ENCODE measurements at places on chromosomes 3 and 15.

- no peak for DNase-seq
These were observed 61.8 kb downstream of the ATP8B4 start for GRCh38 chr15:50057196-50057595.

- peak; percentile 43 for DNase-seq
These were observed 155.9 kb downstream of the GMNC start for GRCh38 chr3:190706582-190706981.

DNA sequence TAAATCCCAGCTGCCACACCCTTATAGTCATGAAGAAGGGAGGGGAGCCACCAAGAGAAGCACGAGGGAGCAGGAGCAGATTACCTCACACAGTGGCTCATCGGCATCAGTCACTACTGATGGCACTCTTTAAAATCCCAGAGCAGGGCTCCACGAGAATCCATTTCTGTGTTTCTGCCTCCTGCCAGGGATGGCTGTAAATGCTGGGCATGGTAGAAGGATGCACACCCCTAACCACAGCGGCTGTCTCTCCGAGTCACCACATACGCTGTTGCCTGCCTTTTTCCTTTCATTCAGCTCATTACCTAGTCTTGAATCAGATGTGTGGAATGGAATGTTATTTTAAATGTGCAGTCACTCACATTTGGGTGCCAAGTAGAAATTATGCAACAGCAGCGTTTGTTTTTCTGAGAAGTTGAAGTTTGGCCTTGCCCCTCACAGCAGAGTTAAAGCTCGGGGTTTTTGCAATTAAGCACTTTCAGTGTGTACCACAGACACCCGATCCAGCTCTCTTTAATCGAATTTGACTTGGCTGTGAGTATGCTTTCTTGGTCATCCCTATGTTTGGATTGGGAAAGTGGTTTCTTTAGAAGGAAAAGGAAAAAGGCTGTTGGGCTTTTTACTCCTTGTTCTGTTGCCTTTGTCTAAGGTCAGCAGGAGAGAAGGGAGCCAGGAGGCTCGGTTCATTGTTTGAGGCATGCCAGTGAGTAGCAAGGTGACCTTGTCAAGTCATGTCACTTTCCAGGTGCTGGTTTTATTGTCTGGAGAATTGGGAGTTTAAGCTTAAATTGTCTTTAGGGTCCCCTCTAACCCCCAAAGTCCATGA lies 284.2 kb upstream of the TPM1 start:
- no peak for DNase-seq

DNA sequence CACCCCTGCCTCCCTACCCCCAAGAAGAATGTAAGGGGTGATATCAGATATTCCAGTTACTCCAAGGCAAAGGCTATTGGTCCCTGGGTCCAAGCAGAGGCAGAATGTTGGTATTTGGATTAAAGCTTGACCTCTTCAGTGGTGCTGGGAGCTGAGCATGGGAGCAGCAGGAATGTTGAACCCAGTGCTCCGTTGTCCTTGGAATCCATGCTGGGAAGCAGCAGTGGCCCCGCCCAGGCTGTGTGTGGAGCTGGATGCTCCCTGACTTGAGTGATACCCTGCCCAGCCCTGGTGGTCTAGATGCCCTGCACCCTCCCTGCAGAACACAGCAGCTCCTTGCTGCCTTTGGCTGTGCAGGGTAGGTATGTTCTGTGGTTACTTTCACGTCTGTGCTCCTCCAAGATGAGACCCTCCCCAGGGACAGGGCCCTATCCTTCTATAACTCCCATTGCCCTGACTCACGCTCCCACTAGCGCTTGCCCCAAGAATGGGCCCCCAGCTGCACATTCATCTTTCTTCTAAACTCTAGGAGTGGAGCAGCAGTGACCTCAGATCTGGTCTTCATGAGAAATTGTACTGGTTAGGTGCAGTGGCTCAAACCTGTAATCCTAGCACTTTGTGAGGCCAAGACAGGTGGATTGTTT lies 35.1 kb downstream of the UMPS start:
- DNase-seq: no peak

DNA sequence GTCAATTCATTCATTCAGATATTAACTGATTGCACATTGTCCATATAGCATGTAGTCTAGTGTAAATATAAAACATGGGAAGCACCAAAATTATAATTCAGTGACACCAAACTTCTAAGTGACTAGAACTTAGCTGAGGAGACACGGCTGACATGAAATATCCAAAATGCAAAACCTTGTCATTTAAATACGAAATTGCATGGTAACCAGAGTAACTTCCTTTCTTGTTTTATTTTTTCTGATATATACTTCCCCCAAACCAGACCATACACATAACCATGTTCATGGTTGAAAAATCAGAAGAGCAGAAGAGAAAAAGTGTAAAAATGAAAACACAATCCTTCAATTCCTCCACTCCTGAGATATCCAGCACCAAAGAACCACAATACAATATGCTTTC lies 38.0 kb downstream of the CBLB start:
- DNase-seq: no peak

DNA sequence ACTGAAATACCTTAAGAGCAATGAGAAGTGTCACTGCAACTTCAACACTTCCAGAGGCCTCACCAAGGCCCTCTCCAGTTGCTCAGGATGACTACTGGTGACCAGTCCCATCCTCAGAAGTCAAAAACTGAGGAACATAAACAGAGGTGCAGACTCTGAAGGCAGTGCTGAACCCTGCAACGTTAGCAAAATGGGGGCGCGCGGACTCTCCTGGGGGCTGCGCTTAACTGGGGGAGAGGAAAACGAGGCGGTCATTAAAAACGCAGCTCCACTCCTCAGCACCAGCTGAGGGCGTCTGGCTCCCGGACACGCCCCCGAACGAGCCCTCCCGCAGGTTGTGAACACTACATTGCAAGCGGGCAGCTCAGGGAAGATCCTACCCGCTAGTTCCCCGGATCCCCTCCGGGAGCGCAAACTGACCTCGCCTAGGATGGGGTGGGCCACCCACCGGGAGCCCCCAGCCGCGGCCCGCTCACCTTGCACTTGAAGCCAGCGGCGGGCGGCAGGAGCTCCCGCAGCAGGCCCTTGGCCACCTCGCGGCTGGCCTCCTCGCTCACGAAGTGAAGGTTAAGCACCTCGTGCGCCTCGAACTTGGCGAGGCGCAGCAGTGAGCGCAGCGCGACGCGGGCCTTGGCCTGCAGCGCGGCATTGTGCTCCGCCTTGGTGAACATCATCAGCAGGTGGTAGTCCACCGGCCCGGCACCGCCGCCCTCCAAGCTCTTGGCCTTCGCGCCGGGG lies 711 bp downstream of the XXYLT1 start:
- DNase-seq: peak; percentile 57

GRCh38 chr3:32460031-32460749 lies 42.5 kb downstream of the CMTM6 start:
- DNase-seq: peak; percentile 88

DNA sequence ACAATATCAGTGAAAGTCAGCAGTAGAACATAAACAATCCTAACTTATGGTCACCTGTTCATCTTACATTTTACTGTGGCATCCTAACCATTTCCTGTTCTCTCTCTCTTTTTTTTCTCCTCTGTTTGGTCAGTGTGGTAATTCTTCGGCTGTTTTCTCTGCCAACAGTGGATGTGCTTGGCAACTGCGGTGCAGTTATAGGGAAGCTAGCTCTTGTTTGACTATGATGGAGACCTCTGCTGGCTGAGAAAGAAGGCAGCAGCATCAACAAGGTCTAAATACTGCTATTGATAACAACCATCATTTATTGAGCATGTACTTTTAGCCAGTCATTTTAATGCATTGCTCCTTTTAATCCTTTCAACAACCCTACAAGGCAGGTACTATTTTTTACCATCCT lies 723 bp upstream of the DRD3 start:
- DNase-seq: peak; percentile 22

GRCh38 chr3:37956723-37957538 lies 33.7 kb upstream of the VILL start:
- no peak for DNase-seq

GRCh38 chr3:16398648-16399047 lies 114.9 kb downstream of the RFTN1 start:
- no peak for DNase-seq

GRCh38 chr3:109977897-109978296 lies 640.6 kb upstream of the DPPA4 start:
- DNase-seq: no peak

GRCh38 chr3:156017352-156018030 lies 102.9 kb upstream of the KCNAB1 start:
- DNase-seq: no peak

DNA sequence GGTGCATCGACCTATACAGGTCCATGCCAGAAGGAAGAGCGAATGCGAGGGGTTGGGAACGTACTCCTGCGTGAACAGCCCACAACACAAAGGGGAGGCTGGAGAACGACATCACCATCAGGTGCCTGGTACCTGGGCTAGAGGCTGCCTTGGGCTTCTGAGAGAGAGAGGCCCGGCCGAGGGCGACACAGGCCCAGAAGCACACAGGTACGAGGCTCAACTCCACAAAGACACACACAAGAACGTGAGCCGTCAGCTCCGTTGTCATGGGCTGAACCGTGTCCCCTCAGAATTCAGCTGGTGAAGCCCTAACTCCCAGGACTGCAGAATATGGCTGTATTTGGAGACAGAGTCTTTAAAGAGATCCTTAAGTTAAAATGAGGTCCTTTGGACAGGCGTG lies 134.3 kb downstream of the ATP10A start:
- DNase-seq: no peak

DNA sequence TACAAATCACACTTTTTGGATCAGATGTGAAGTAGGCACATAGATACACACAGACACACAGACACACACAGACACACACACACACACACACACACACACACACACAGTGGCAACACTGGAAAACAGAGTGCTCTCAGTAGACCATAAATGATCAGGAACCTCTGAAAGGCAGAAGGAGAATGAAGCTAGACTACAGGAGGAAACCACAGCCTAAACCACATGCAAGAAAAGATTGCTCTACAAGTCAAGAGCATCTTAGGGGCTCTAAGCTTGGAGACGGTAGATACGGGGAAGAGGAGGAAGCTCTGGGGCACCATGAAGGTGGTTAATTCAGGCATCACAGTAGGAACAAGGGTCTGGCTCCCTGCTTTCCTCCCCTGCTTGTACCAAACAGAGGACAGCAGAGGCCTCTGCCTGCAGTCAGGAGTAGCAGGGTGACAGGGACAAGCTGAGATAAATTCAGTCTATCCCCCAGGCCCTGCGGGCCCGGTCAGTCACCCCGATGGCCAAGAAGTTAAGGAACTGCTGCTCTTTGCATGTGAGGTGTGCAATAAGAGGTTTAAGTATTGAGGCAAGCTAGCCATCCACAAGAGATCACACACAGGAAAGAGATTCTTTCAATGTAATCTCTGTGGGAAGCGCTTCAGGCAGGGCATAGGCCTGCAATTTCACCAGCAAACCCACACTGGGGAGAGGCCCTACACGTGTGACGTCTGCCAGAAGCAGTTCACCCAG lies 23.5 kb upstream of the ARPIN start:
- peak; percentile 29 for DNase-seq

Measured in activated CD4-positive, alpha-beta T cell treated with anti-CD3 and anti-CD28 coated beads, Interleukin-10, Interleukin-2, amounts not matched to agents 100 ng/mL and 50 ng/mL, durations not matched to agents 16 hours and 8 hours (primary cell).